ENCODE measurements at places on chromosomes 3 and 15. TPM values are rescaled to one million over a fixed set of nuclear protein-coding genes. Genes with fewer than 3 reads are reported as not detected.

Gene ZPLD1
- not detected for total RNA-seq

DNA sequence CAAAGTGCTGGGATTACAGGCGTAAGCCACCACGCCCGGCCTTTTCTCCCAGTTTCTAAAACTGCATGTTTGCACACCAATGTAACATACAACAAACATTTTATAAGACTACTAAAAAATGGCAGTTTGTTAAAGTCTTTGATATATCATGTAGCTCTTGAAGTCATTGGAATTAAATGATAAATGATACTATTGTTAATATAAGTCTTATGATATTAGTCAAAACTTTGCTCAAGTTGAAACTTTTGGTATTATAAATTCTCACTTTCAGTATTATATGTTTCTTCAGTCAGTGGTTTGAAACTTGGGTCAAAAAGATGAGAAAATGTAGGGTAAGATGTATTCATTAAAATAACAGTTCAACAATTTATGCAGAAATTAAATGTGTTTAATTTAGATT lies 117.6 kb upstream of the TBL1XR1 start:
- no peak overlapping the region for H3K27ac ChIP-seq
- no peaks in the 10 kb centered on the region for H3K4me1 ChIP-seq
- no peak for DNase-seq
- H3K27me3 ChIP-seq, result no peaks in the 10 kb centered on the region
- no peak overlapping the region for H3K4me3 ChIP-seq

Gene CLRN1
- not detected for total RNA-seq

DNA sequence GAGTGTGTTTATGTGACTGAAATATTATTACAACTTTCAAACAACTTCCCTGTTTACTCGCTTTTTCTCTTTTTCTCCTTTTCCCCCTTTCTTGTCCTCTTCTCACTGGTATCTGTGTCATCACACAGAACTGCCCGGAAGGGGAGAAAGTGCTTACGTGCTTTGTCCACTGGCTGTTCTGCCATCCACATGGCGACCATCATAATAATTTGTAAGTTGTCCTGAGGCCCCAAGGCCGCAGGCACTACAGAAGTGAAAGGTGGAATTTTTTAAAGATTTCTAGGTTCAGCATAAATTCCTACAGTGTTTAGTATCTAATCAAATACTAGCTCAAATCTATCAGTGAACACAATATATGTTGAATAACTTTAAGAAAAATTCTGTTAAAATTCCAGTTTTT lies 26.7 kb upstream of the ABHD10 start:
- DNase-seq, result no peak
- H3K27ac ChIP-seq, result no peak overlapping the region
- no peak overlapping the region for H3K4me3 ChIP-seq
- H3K4me1 ChIP-seq, result peaks cover 6% of the 10 kb centered on the region

- DNase-seq, result no peak
- H3K27me3 ChIP-seq, result peaks cover 17% of the 10 kb centered on the region
- peak overlapping the region; percentile 9 for H3K27ac ChIP-seq
- peaks cover 37% of the 10 kb centered on the region for H3K4me1 ChIP-seq
- H3K4me3 ChIP-seq, result no peak overlapping the region
Observed at GRCh38 chr3:23741036-23741706, 64.6 kb upstream of the UBE2E1 start.

GRCh38 chr15:60993008-60993407 lies 236.1 kb downstream of the RORA start:
- no peak overlapping the region for H3K27ac ChIP-seq
- DNase-seq, result no peak
- peaks cover 8% of the 10 kb centered on the region for H3K27me3 ChIP-seq

DNA sequence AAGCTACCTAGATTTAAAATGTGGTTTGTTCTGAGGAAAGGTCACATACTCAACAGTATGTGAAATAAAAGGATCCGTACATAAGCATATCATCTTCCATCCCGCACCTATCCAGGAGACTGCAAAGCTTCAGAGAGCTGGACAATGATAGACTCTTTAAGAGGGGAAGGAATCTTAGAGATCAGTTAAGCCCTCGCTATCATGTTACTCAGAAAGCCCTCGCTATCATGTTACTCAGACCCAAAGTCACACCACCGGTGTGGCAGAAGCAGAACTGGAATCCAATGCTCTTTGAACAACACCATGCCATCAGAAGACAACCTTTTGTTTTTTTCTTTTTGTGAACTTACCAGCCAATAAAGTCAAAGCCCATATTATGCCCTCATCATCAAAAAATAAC lies 5.8 kb downstream of the ANO10 start:
- H3K27me3 ChIP-seq, result no peaks in the 10 kb centered on the region
- no peak for DNase-seq
- peaks cover 2% of the 10 kb centered on the region for H3K36me3 ChIP-seq
- H3K4me3 ChIP-seq, result no peak overlapping the region
- H3K27ac ChIP-seq, result no peak overlapping the region
- H3K4me1 ChIP-seq, result peaks cover 8% of the 10 kb centered on the region

Gene CLEC3B
- total RNA-seq, result not detected

DNA sequence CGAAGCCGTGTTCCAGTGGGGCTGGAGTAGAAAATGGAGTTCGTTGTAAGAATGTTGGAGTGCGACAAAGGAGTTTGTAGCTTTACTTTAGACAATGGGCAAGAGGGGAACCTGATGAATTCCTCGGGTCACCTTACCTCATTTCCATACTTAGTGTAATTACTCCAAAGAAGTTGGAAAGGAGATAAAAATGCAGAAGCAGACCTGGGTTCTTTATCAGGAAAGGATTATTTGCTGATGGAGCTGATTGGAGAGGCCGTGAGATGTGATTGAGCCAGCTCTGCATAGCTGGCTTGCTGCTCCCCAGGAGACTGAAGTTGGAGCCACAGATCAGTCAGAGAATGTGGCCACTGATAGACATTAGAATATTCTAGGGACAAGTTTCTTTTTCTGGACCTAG lies 33.4 kb upstream of the TBL1XR1 start:
- H3K27ac ChIP-seq, result no peak overlapping the region
- no peak for DNase-seq

DNA sequence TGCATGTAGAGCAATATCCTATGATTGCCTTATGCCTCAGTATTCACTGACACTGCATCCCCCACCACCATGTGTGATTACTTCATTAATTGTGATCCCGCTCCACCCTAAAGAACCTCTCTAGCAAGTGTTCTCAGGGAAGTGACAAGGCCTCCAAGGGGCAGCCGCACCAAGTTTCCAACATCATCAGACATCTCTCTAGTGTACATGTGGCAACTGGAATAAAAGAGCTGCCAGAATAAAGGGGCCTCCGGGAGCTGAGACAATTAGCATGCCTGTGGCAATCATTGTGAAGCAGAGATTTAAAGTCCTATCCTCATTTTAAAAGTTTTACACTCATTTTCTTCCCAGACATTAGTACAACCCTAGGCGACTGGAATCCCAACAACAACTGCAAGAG lies 902.1 kb upstream of the SEMA6D start:
- H3K27ac ChIP-seq, result no peak overlapping the region
- H3K4me1 ChIP-seq, result peaks cover 3% of the 10 kb centered on the region
- no peak overlapping the region for H3K4me3 ChIP-seq
- H3K36me3 ChIP-seq, result no peaks in the 10 kb centered on the region

GRCh38 chr15:101182215-101182614 lies 69.6 kb downstream of the CHSY1 start:
- H3K4me3 ChIP-seq, result no peak overlapping the region
- H3K27me3 ChIP-seq, result no peaks in the 10 kb centered on the region
- H3K27ac ChIP-seq, result no peak overlapping the region
- peaks cover 25% of the 10 kb centered on the region for H3K36me3 ChIP-seq
- H3K4me1 ChIP-seq, result peaks cover 5% of the 10 kb centered on the region
